Pancreas (tissue), 10 donors: ENCODE measurements at places on chromosomes 3 and 15. TPM values are rescaled to one million over a fixed set of nuclear protein-coding genes. Genes with fewer than 3 reads are reported as not detected.

DNA sequence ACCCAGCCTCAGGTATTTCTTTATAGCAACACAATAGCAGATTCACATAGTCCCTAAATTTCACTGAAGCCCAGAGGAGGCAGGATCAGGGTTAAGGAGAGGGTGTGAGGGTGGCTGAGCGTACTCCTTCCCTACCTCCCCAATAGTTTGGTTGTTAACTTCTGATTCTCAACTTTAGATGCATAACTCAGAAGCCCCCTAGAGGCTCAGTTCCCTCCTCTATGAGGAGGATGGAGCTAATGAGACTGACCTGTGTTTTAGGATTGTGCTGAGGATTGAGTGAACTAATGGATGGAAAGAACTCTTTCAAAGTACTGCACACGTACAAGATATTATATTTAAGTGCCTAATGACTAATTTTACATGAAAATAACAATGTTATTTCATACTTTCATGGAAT lies 249.3 kb upstream of the SOX14 start:
- no peak overlapping the region for H3K4me3 ChIP-seq
- H3K4me1 ChIP-seq, result no peaks in the 10 kb centered on the region
- no peaks in the 10 kb centered on the region for H3K36me3 ChIP-seq
- H3K27me3 ChIP-seq, result no peaks in the 10 kb centered on the region
- H3K27ac ChIP-seq, result no peak overlapping the region
- DNase-seq, result no peak

DNA sequence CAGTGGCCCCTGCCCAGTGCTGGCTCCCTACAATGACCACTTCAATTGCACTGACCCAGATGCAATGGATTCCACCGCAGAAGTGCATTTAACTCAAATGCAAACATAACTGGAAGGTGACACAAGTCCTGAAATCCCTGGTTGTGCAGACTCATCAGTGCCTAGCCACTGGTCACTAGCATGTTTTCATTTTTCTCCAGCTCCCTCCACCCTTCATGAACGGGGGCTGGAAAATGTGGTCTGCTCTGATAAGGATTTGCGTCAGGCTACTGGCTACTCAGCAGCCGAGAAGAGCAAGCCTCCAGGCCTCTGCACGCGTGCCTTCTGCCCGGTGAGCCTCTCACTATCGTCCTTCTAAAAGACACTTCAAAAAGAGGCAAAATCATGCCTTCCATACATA lies 27.4 kb upstream of the FURIN start:
- DNase-seq, result no peak
- H3K27ac ChIP-seq, result no peak overlapping the region
- H3K4me1 ChIP-seq, result no peaks in the 10 kb centered on the region
- no peaks in the 10 kb centered on the region for H3K27me3 ChIP-seq
- no peaks in the 10 kb centered on the region for H3K36me3 ChIP-seq

DNA sequence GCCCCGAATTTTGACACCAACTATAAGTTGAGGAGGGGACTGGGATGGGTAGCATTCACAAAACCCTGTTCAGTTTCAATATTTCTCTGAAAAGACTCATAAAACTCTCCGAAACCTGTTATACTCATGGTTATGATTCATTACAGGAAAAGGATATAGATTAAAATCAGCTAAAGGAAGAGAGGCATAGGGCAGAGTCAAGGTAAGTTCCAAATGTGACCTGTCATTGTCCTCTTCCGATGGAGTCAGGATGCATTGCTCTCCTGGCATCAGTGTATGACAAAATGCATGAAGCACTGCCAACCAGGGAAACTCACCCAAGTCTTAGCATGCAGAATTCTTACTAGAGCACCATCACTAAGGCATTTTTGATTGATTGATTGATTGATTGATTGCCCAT lies 525.0 kb upstream of the NAALADL2 start:
- no peak overlapping the region for H3K27ac ChIP-seq
- no peaks in the 10 kb centered on the region for H3K27me3 ChIP-seq
- no peaks in the 10 kb centered on the region for H3K4me1 ChIP-seq
- H3K36me3 ChIP-seq, result no peaks in the 10 kb centered on the region
- no peak for DNase-seq

GRCh38 chr3:171532294-171532693 lies 72.1 kb upstream of the TNIK start:
- no peaks in the 10 kb centered on the region for H3K4me1 ChIP-seq
- H3K27ac ChIP-seq, result no peak overlapping the region
- no peaks in the 10 kb centered on the region for H3K27me3 ChIP-seq
- DNase-seq, result no peak

- no peak overlapping the region for H3K27ac ChIP-seq
- no peaks in the 10 kb centered on the region for H3K27me3 ChIP-seq
- no peaks in the 10 kb centered on the region for H3K36me3 ChIP-seq
- no peak for DNase-seq
Measured at GRCh38 chr3:132047209-132047608, 12.4 kb upstream of the CPNE4 start.

DNA sequence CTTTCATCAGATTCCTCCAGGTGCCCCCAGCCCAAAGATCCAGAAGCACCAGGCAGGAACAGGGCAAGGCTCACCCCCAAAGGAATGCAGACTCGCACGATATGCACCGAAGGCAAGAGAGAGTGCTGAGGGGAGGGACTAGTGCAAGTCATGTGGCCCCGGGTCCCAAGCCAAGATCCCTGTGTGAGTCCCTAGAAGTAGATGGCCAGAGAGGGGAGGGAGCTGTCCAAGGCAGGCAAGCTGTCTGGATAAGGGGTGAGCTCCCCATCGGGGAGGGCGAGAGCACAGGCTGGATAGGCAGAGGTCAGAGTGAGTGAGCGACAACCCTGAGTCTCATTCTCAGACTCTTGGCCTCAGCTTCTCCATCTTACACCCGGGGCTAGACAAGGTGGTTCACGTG lies 171.5 kb upstream of the LINGO1 start:
- H3K27ac ChIP-seq, result no peak overlapping the region
- no peaks in the 10 kb centered on the region for H3K4me1 ChIP-seq
- no peaks in the 10 kb centered on the region for H3K27me3 ChIP-seq
- DNase-seq, result no peak
- H3K4me3 ChIP-seq, result no peak overlapping the region
- H3K36me3 ChIP-seq, result no peaks in the 10 kb centered on the region

DNA sequence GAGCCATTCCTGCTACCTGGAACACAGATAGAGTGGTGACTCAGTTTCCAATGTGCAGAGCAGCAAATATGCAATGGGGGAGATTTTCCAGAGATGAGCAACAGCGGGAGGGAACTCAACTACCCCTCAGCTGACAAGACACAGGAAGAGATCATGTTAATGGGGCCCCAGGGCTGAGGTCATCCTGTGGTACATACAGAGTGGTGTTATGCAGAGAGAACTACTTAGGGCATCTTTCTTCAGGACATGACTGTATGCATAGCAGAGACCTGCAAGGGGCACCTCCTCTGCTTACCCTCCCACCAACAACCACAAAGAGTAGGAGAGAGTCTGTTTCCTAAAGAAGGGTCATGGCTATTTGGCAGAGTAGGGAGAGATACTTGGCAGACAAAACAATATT lies 6.8 kb upstream of the TBC1D5 start:
- no peak for DNase-seq
- no peak overlapping the region for H3K4me3 ChIP-seq
- no peaks in the 10 kb centered on the region for H3K4me1 ChIP-seq

Gene AMT
- total RNA-seq, result 13.8 TPM

Gene SCN5A
- 0.09 TPM for total RNA-seq
